Endodermal cell (in vitro differentiated cells): ENCODE measurements at places on chromosomes 2 and 18. TPM values are rescaled to one million over a fixed set of nuclear protein-coding genes. Genes with fewer than 3 reads are reported as not detected.
A peak's percentile ranks its signal among the peaks of the same experiment; 100 is the strongest.

GRCh38 chr2:81979086-81979485 lies 1674.5 kb upstream of the LRRTM1 start:
- no peak overlapping the region for H3K4me3 ChIP-seq
- no peak overlapping the region for H3K27ac ChIP-seq
- DNase-seq: no peak

- no peak overlapping the region for H3K4me3 ChIP-seq
- H3K36me3 ChIP-seq: no peaks in the 10 kb centered on the region
- no peak overlapping the region for H3K27ac ChIP-seq
- no peaks in the 10 kb centered on the region for H3K27me3 ChIP-seq
Measured at GRCh38 chr18:50724751-50725151, 95.1 kb downstream of the MRO start.

- no peak for DNase-seq
- no peaks in the 10 kb centered on the region for H3K4me1 ChIP-seq
- no peaks in the 10 kb centered on the region for H3K36me3 ChIP-seq
- H3K4me3 ChIP-seq: no peak overlapping the region
- no peaks in the 10 kb centered on the region for H3K27me3 ChIP-seq
Measured at GRCh38 chr18:50769463-50769862, 50.4 kb downstream of the MRO start.

PRSS56 gene
- not detected in 3 replicates for total RNA-seq

GRCh38 chr18:12306752-12307700 lies 1.0 kb upstream of the TUBB6 start:
- H3K4me1 ChIP-seq: peaks cover 8% of the 10 kb centered on the region
- peak; percentile 78 for DNase-seq
- H3K27me3 ChIP-seq: peaks cover 28% of the 10 kb centered on the region
- no peak overlapping the region for H3K27ac ChIP-seq

IL36B gene
- not detected in 3 replicates for total RNA-seq

DNA sequence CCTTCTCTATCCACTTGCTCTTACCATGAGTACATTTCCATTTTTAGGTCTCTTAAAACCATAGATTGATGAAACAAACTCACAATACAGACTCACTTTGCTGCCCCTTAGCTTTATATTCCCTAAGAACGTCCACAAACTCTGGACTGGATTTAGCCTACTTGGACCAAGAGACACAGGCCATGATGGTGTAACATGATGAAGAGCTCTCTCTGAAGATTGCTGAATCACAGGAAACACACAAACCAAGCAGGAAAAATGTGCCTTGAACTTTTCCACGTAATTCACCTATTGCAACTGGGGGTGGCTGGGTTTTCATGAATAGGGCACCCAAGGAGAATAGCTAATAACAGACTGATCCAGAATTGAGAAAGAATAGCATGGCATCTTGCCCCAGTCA lies 201.7 kb upstream of the RBBP8 start:
- H3K4me3 ChIP-seq: no peak overlapping the region
- H3K36me3 ChIP-seq: no peaks in the 10 kb centered on the region
- no peaks in the 10 kb centered on the region for H3K4me1 ChIP-seq
- no peak for DNase-seq

KCNG3 gene
- total RNA-seq: 1.5 to 5.6 TPM (median 1.9 TPM) in 3 replicates

GRCh38 chr2:10303181-10303693 lies 533 bp downstream of the HPCAL1 start:
- DNase-seq: no peak
- no peak overlapping the region for H3K27ac ChIP-seq
- H3K27me3 ChIP-seq: peaks cover 47% of the 10 kb centered on the region
- H3K4me1 ChIP-seq: no peaks in the 10 kb centered on the region
- no peaks in the 10 kb centered on the region for H3K36me3 ChIP-seq

GRCh38 chr2:72937356-72937669 lies 20.0 kb downstream of the EMX1 start:
- H3K4me3 ChIP-seq: no peak overlapping the region
- no peaks in the 10 kb centered on the region for H3K36me3 ChIP-seq
- H3K4me1 ChIP-seq: no peaks in the 10 kb centered on the region
- H3K27ac ChIP-seq: no peak overlapping the region
- DNase-seq: no peak

LYPD1 gene
- 2.0 and 3.5 TPM in 2 replicates for total RNA-seq

- no peaks in the 10 kb centered on the region for H3K27me3 ChIP-seq
- no peak overlapping the region for H3K27ac ChIP-seq
- no peak overlapping the region for H3K4me3 ChIP-seq
- peaks cover 5% of the 10 kb centered on the region for H3K4me1 ChIP-seq
Measured at GRCh38 chr2:162477011-162477410, 133.1 kb downstream of the GCA start.

GRCh38 chr2:152234277-152234676 lies 58.7 kb upstream of the STAM2 start:
- no peak overlapping the region for H3K27ac ChIP-seq
- no peaks in the 10 kb centered on the region for H3K36me3 ChIP-seq

NEUROD1 gene
- total RNA-seq: not detected in 2 replicates

UPP2 gene
- not detected in 3 replicates for total RNA-seq

- peak overlapping the region; percentile 94 for H3K4me3 ChIP-seq
- no peak for DNase-seq
- H3K4me1 ChIP-seq: peaks cover 5% of the 10 kb centered on the region
- H3K36me3 ChIP-seq: peaks cover 33% of the 10 kb centered on the region
- H3K27ac ChIP-seq: no peak overlapping the region
- no peaks in the 10 kb centered on the region for H3K27me3 ChIP-seq
Measured at GRCh38 chr2:64141674-64142405, 2.4 kb downstream of the PELI1 start.
